Regular cardiac myocyte (primary cell): ENCODE measurements at places on chromosomes 11 and 22. TPM values are rescaled to one million over a fixed set of nuclear protein-coding genes. Genes with fewer than 3 reads are reported as not detected.

ADM gene
- 215 and 1,405 TPM in 2 replicates for total RNA-seq

AGBL2 gene
- total RNA-seq: 0.58 and 1.1 TPM in 2 replicates

KLHL35 gene
- 4.0 and 6.2 TPM in 2 replicates for total RNA-seq

SLC22A25 gene
- total RNA-seq: not detected in 2 replicates

TECTA gene
- 0.19 and 0.85 TPM in 2 replicates for total RNA-seq

TRIM51 gene
- total RNA-seq: not detected in 2 replicates
